NCI-H2107 (cell line): ENCODE measurements at places on chromosomes 3 and 15.

DNA sequence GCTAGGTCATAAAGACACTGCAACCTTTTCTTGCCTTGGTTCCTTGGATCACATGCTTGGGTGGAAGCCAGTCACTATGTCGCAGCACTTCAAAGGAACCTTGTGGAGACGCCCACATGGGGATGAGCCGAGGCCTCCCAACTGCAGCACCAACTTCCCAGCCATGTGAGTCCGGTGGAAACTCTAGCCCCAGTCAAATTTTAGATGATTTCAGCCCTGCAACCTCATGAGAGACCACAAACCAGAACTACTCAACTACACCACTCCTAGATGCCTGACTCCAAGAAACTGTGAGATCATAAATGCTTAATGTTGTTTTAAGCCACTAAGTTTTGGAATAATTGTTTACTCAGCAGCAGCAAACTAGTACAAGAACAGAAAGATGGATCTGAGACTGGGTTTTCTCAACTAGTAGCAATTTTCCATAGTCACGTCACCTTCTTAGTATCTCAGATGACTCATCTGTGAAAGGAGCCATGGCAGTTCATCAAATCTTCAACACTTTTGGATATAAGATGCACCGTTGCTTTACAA, 86.5 kb downstream of the MB21D2 start:
- DNase-seq, result no peak

DNA sequence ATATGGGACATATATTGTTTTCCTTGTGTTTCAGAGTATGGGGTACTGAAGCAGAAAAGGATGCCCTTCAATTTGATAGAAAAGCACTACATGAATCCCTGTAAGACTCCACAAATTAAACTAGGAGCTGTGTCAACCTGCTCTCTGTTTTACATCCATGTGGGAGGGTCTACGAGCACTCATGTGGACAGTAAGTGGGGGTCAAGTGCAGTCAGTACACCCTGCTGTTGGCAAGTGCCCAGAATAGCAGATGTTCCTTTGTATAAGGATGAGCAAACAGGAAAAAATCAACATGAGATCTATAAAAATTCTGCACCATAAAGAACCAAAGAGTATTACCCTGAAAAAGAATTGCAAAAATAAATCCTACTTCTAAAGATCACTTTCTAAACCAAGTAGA, 659.9 kb downstream of the SI start:
- no peak for DNase-seq

DNA sequence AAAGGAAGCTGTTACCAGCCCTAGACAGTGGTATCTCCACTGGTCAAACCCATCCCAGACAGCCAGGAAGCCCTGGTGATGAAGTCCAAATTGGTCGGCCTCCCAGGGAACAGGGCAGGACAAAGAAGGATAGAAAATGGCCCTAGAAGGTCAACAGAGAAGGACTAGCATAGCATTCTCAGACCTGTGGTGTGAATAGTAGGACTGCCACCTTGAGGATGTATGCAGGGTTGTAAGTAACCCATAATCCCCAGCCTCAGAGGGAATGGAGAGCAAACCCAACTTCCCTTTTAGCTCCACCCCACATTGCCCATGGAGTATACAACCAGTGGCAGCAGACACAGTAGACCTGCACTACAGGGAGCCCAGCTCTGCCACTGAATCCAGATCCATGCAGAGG, 68.6 kb upstream of the EIF1B start:
- DNase-seq, result no peak

GRCh38 chr15:68644996-68645395, 66.2 kb downstream of the CORO2B start:
- DNase-seq, result no peak

- DNase-seq, result no peak
Observed at GRCh38 chr3:33956206-33956605, 157.8 kb downstream of the PDCD6IP start.

DNA sequence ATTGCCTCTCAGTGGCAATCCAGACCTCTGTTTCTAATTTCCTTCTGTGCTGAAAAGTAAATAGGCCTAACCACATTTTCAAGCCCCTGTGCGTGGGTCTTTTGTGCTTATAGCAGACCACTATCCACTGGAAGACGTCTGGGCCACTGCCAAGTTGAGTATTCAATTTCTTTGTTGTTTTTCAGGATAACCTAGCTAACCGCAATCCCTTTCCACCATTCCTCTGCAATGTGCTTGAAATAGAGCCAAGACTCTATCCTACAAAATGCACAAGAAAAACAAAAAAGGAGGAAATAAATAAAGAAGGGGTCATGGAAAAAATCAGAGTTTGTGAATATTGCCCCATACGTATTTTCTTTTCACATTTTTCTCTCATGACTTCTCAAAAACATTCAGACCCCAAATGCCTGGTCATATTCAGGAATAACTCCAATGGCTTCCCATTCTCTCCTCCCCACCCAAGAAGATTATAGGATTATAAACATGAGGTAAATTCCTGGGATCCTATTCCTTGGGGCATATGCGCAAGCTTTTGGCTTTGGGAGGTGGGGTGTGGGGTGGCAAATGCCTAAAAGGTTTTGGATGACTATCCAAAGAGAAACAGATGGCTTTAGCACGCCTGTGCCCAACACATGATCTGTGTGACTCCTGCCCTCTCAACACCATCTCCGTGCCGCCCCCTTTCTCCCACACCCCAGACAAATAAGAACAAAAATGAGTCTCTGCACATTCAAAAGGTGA, 217.9 kb upstream of the THBS1 start:
- peak; percentile 33 for DNase-seq
